ENCODE measurements at places on chromosomes 2 and 18.

- DNase-seq = no peak
These were observed 238.0 kb downstream of the FAM210A start for GRCh38 chr18:13488281-13488929.

DNA sequence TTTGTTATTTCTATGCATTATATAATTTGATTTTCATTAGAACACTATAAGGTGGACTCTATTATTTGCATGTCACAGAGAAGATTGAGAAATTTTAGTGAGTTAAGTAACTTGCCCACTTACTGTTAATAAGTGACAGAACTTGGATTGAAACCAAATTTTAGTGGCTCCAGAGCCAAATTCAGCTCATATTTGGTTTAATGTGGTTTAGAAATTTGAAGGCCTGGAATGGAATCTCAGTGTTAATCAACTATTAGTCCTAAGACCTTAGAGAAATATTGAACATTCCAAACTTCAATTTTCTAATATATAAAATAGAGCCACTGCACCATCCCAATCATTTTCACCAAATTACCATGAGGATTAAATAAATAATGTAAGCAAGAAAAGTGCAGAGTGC, 281.6 kb downstream of the ZNF385B start:
- DNase-seq = no peak

DNA sequence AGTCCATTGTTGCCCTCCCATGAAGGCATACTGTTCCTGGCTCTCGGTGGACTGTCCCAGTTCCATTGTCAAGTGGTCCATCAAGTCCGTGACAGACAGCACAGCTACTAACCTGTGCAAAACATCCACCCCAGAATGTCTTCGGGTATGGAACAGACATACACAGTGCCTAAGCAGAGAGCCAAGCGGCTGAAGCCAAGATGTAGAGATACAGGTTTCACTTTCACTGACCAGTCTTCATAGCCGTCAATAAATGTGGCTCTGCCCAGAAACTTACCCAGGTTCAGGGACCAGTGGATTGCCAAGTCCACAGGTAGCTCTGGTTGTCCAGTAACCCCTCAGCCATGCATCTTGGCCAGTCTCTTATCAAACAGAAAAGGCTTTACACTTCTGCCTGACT, 10.7 kb upstream of the PAPOLG start:
- no peak for DNase-seq

GRCh38 chr2:136054856-136055255, 63.1 kb downstream of the CXCR4 start:
- no peak for DNase-seq

GRCh38 chr2:202375033-202375608, 1.0 kb upstream of the BMPR2 start:
- DNase-seq = peak; percentile 72

GRCh38 chr2:98188351-98189046, 101.5 kb downstream of the VWA3B start:
- no peak for DNase-seq

DNA sequence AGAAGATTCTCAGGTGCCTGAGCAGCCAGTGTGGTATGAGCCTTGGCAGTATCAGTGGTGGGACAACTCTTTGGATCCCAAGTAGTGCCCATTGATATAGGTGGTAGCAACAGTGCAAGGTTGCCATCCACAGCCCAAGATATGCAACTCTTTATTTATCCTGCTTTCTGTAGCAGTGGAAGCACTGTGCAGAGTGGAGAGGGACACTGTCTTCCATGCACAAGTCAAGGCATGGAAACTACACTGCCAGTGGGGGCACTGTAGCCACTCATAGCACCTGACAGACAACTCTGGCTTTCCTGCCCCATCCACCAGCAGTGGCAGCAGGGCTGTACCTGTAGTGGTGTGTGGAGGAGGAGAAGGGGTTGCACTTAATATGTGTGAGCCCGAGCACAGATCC, 409.6 kb upstream of the TMEFF2 start:
- no peak for DNase-seq

DNA sequence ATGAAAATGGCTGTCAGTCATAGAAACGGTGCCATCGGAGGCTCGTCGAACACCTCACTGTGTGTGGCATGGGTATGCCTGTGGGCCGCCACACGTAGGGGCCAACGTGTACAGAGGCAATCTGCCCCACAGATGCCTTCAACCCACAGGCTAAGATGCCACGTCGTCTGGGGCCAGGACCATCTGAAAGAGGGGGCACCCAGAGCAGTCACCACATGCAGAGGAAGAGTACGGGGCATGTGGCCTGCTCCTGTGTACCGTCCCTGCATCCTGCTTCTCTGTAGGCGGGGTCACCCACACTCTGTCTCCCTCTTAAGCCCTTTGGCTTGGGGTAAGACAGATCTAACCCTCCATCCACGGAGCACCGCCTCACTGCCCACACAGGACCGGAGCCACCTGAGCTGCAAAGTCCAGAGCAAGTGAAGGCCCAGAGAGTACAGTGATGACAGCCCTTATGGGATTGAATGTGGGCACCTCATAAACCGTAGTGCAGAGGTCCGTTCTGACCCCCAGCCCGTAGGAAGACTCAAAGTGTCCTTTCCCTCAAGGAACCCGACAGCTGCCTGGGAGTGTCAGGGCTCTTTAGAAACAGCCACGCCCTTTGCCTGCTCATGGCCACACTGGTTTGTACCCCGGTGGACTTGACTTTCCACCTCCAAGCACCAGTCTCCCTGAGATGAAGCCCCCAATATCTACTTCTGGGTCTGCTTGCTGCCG, 66.2 kb downstream of the TWIST2 start:
- peak; percentile 70 for DNase-seq

DNA sequence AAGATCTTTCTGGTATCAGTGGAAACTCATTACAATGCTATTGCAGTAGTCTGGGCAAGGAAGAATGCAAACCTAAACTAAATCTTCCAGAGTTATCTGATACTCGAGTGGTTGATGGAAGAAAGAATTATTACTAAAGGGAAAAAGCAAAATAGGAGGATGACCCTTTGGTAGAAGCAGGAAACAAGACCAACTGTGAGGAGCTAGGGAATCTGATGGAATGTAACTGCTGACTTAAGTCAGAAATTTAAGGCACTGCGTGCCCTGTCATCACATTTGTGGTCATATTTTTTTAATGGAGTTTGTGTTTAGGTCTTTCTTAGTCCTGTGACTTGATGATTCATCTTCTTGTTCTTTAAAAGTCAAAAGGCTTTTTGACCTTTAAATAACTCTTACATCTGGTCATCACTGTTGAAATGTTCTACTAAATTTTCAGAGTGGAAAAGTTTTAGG, 36.5 kb upstream of the ARMC9 start:
- DNase-seq = peak; percentile 91

GRCh38 chr2:168120310-168120709, 127.1 kb downstream of the STK39 start:
- DNase-seq = no peak

DNA sequence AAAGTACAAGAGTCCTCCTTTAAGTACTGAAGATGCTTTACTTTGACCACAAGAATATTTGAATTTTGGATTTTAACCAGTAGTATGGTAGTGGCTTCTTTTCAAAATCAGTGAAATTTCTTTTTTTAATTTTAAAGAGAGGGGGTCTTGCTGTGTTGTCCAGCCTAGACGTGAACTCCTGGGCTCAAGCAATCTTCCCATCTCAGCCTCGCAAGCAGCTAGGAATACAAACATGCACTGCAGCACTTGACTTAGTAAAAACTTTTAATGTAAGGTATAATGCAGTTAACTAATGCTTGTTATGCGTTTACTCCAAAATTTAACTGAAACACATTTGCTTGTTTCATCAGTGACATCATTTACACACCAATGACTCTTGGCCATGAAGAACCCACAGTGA, 49.6 kb downstream of the EML4 start:
- no peak for DNase-seq

- no peak for DNase-seq
These were observed 106.8 kb downstream of the ASAP2 start for GRCh38 chr2:9313443-9313842.

DNA sequence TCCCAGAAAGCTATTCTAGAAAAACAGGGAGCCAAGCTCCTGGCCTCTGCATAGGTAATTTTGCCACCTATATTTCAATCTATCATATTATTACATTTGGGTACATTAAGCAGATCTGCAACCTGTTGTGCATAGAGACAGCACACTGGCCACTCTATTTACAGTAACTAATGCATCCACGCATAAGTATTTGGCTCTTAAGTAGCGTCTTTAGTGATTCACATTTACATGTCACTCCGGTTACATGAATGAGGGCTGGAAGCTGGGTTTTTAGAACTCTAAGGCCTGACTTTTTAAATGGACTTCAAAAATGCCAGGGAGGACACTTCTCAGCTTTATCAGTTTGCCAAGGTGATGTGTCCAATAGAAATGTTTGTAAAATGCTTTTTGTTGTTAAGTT, 97.7 kb downstream of the NYAP2 start:
- DNase-seq = no peak
